Stimulated activated memory B cell treated with anti-CD40 and anti-IgM and Interleukin-4, amounts not matched to agents 10 μg/mL and 1 μg/mL and 100 μg/mL, for 72 hours (primary cell): ENCODE measurements at places on chromosomes 3 and 15.
A peak's percentile ranks its signal among the peaks of the same experiment; 100 is the strongest.

DNA sequence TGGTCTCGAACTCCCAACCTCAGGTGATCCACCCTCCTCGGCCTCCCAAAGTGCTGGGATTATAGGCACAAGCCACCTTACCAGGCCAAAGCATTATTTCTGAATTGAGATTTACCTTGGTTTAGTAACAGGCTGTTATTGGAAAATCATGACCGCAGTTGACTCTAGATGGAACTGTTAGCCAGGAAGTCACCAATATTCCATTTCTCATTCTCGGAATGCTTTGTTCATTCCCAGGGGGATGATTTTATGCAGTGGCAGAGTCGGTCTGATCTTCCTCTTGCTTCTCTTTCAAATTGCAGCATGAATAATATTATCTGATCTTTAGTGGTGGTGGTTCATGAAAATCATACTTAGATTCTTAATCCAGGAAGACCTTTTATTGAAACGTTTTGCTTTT is 195.5 kb upstream of the MBNL1 start:
- no peak for ATAC-seq

DNA sequence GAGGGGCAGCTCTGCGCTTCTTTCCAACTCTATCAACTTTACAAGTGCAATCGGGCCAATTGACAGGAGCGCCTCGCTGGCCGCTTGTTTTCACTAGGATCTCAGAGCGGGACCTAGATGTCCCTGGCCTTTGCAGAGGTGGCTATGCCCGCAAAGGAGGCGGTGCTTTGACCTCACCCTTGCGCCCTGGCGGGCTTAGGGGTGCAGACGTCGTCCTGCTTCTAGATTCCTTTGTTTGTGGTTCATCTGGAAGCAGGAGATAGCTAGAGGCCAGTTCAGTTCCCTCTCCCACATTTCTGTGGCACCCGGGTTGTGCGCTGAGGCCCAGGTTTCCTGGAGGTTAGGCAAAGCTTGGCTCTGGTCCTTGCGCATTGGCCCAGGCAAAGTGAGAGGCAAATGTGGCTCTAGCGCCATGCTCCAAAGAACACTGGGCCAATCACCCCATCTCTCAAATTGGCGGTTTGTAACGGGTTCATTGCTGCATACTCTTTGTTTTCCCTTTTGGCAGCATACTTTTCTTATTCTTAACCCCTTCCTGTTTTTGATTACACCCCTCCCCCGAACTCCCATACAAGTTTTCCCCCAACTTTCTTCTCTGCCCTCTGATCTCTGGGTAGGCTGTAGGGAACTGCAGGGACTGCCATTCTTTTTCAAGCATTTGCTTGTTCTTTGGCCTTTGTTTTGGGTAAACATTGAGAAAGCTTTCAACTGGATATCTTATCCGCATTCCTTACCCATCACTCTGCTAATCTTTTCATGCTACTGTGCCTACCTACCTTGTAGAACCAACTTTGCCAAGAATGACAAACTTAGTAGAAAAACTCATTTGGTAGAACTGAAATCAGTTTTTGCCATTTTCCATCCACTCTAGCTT is 1.4 kb downstream of the PPM1L start:
- no peak for ATAC-seq

GRCh38 chr3:171804618-171805389 is 5.5 kb downstream of the PLD1 start:
- ATAC-seq = no peak

DNA sequence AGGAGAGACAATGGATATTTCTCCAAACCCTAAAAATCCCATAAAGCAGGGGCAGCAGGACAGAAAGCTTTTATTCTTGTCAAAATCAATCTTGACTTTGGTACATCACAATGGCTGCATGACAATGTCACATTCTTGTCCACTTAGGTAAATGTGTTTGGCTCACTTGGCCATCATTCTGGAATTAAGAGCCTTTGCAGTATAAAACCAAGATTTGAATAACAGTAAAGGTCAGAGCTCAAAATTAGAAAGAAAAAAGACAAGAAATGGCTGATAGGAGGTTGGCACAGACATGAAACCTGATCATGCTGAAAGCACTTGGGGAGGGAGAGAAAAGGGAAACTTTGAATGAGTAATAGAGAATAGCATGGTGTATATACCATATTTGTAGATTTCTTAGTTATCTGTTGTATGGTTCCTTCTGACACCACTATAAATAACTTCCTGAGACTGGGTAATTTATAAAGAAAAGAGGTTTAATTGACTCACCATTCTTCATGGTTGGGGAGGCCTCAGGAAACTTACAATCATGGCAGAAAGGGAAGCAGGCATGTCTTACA is 158.5 kb upstream of the SGO1 start:
- ATAC-seq = peak; percentile 62

GRCh38 chr3:171416061-171416460 is 44.1 kb downstream of the TNIK start:
- no peak for ATAC-seq

DNA sequence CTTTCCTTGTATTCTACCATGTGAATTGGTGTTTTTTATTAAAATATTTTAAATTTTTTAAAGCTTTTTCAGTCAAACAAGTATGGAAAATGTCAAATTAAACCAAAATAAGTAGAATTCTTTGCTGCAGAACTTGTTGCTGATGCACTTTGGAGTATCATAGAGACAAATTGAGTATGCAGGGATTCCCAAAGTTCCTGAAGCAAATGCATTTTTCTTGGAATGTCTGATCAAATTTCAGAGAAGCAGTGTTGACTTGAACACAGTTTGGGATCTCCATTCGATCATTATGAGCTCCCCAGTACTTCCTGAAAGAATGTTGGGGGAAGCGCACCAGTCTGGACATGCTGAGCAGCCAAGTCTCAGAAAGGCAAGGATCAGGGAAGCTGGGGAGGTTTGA is 517.8 kb upstream of the CFAP20DC start:
- no peak for ATAC-seq

- ATAC-seq = no peak
Observed at GRCh38 chr15:77021803-77022381, 27.0 kb downstream of the PSTPIP1 start.

DNA sequence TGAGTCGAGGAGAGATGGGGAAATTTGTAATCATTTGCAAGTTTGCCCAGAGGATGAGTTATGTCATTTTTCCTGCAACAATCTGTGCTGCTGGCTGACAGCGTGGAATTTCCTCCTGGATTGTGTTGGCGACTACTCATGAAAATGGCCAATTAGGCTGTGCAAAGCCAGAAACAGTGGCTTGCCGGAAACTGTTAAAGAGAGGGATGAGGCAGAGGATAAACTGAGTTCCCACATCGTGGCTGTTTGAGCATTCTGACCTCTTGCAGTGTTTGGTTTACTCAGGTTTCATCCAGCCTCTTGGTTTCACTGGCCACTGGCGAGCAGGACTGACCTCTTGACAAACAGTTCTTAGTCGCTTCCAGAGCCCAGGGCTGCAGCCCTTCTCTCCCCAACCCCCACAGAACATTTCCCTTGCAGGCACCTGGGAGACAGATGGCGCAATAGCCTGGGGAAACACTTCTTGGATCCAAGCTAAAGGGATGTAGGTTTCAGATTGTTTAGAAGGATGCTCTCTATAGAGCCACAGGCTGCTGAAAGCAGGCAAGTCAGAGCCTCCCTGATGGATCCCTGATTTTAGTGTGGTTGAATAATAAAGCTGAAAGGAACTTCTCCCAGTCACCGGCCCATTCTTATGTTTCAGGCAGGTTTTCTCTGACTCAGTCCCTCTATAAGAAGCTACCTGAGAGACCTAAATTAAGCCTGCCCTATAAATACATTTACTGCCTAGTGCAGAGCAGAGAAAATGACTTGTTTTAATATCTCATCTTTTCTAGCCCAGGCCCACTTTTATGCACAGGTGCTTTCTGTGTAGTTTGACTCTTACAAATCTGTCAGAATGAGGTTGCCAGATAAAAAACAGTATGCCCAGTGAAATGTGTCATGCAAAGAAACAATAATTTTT is 92.8 kb upstream of the UBE2E1 start:
- ATAC-seq = no peak

DNA sequence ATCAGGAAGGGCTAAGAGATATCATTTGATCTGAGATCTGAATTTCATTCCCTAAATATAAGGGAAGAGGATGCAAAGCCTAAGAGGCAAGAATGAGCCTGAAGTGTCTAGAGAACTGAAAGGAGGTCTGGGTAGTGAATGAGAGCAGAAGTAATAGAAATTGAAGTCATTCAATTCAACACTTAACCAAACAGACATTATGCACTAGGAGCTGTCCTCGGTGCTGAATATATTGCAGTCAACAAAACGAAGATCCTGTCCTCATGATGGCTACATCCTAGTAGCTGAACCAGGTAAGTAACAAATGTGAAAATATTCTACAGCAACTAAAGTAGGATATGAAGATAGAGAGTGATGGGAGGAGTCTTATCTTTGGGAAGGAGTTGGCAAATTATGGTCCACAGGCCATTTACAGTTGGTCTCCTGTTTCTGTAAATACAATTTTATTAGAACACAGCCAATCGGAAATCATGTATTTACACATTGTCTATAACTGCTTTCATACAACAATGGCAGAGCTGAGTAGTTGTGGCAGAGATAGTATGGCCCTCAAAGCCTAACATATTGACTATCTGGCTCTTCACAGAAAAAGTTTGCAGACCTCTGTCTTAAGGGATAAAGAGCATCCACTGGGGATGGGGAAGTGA is 192.9 kb upstream of the CADPS start:
- no peak for ATAC-seq

GRCh38 chr15:33008284-33008995 is 186.1 kb downstream of the FMN1 start:
- ATAC-seq = no peak

DNA sequence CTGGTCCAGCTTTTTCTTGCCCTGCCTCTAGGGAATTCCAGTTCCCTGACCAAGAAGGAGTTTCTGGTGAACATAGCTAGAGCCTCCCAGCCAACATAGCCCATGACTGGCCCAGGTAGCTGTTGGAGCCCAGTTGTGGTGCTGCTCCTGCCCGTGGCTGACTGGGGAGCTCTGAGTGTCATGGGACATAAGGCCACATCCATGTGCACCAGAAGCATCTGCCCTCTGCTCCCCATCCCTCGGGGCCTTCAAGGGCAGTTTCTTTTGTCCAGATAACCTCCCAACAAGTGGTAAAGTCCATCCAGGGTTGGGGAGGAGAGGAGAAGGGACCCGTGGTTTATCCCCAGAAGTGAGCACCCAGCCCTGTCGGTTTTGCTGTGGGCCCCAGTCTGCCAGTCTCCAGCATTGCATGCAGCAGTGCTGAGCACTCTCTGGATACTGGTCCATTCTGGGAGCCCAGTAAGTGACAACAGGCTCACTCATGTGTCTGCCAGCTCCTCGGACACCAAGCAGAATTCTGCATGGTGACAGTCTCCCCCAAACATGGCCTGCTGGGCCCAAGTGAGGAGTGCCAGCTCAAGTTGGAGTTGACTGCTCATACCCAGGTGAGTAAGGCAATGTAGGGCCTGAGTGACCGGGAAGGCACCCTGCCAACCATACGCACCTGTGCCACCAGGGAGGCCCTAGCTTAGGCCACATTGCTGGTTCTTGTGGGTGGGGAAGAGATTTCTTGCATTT is 28.8 kb downstream of the ACAA1 start:
- no peak for ATAC-seq

DNA sequence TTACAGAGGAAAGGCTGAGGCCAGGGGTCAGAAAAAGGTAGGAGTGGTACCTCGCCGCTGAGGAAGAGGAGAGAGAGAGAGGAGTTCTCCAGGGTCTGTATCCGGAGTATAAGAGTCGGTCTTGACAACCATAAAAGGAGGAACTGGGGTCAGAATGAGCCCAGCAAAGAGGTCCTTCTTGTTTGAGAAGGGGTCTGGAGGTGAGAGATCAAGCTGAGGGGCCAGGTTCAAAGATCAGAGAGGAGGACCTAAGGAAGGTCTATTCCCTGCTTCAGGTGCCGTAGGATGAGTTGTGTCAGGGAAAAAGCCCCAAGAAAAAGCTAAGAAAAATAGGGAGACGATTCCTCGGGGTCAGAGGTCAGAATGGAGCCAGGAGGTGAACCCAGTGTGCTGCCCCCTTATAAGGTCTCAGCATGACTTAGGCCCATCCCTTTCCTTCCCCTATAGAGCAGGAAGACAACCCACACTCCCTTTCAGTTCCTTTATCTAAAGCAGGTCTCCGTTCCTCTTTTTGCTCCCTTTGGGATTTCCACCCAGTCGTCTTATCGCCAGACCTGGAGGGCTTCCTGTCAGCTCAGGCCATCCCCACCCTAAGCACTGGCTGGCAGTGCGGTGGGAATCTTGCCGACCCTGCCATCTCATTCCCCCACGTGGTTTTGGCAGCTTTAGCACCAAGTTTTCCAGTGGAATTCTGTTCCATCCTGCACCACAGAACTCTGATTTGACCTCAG is 651 bp downstream of the MTMR14 start:
- peak; percentile 80 for ATAC-seq

DNA sequence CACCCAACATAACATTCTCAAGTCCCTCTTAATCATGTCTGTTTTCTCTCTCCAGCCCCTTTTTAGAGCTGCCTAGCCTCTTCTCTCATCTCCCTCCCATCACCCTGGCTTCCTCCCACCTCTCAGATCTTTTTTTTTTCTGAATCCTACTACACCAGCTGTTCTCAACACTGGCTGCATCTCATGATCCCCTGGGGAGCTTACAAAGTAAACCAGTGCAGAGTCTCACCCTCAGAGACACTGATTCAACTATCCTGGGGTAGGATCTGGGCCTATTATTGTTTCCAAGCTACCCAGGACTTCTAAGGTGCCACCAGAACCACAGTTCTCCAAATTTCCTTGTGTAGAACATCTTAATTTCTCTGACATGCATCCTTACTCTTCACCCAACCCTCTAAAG is 50.3 kb upstream of the ACAN start:
- no peak for ATAC-seq

DNA sequence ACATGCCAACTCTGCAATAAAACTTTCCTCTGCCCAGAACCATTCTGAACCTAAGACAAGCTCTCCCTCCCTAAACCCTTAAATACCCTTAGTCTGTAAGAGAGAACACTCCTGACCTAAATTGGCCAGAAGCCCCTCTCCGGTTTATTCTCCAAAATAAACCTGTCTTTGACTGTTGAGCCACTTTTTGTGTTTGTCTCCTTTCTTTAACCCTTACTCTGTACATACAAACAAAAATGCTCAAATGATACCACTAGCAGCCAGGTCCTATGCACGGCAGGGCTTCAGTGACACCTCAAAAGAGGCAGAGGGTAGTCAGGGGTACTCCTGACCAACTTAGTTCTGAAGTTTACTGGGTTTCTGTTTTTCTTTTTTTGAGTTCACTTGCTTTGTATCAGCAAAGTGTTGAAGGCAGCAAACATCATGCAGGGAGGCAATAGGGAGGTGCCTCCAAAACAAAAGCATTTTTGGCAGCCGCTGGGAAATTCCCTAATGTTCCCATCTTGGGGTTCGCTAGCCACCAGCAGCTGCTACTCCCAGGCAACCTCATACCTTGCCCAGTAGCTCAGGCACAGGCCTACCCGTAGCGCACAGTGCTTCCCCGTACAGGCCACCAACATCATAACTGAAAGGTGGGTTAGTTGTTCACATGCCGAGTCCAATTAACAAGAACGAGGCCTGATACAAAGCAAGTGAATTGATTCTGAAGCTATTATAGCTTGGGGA is 62.9 kb upstream of the GCNT3 start:
- ATAC-seq = no peak
